ENCODE measurements at places on chromosomes 2 and 18. TPM values are rescaled to one million over a fixed set of nuclear protein-coding genes. Genes with fewer than 3 reads are reported as not detected.

Gene REG3A
- not detected for total RNA-seq

Gene EPB41L3
- total RNA-seq: 59.9 TPM

DNA sequence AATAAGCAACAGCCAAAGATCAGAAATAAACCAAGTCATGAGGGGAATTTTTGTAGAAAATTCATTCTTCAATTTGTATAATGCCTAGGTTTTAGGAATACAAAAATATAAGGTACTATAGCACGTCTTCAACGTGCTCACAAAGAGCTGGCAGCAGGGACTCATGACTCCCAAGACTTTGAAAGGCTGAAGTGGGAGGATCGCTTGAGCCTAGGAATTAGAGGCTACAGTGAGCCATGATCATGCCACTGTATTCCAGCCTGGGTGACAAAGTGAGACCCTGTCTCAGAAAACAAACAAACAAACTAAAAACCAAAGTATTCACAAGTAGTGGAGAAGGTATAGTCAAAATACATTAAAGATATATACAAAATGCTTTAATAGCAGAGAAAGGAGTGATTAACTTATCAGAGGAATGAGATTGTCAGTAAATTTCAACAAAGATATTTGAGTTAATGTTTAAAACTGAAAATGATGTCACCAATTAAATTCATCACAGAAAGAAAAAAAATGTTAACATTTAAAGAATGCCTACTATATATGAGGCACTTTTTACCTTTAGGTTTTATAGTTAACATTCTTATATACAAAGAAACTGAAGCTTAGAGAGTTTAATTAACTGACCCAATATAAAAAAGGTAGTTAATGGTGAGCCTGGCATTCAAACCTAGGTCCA is 3.2 kb downstream of the WDR33 start:
- DNase-seq: no peak

DNA sequence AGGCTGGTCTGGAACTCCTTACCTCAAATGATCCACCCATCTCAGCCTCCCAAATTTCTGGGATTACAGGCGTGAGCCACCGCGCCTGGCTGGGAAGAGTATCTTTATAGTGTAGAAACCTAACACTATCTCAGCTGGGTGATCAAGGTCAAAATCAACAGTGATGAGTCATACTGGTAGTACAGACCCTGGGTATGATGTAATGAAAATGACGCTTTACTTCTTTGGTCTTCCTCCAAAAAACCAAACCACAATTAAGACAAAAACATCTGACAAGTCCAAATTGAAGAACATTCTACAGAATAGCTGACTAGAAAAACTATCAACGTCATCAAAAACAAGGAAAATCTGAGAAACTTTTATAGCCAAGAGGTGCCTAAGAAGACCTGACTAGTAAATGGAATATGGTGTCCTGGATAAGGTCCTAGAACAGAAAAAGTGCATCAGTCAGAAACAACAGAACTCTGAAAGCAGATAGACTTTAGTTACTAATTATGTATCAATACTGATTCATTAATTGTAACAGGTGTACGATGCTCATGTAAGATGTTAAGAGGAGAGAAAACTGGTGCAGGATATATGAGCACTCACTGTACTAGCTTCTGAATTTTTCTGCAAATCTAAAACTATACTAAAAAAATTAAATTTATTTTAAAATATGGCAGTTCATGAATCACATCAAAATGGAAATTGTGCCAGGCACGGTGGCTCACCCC is 25.4 kb downstream of the PDCL3 start:
- DNase-seq: no peak

DNA sequence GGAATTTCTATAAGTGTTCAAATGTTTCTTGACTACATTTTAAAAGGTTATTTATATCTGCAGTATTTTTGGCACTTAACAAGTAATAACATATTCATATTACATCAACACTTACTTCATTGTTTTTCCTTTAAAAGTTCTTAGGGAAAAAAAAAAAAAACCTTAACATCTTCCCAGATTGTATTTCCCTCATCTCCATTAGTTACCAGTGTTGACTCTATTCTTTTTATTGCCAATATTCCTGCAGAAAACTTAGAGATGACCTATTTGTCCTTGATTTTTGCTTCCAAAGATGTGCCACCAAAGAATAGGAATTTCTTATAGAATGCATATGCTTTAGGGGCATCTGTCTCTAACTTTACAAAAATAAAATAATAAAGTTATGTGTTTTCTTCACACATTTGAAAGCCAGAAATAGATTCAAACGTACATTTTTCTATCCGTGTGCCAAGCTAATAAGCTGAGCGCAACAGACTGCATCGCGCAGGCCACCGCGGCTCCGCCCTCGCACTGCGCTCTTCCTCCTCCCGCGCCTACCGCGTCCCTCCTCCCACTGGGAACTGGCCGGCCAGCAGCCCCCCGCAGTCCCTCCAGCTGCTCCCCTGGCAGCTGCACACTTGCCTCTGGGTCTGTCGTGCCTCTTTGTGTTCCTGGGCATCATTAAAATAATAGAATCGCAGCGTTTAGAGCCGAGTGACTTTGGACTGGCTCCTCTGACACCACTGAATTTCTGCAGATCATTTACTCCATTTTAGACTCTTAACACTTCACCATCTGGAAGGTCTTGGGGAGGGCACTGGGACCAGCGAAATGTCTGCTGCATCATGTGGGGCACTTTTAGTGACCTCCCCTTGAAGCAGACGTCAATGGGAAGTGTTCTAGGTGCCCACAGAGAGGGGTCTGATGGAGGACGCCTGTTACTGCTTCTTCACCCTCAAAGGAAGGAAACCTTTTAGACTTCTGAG is 21.2 kb upstream of the NAB1 start:
- DNase-seq: no peak

- DNase-seq: no peak
Observed at GRCh38 chr2:190683802-190684201, 34.9 kb downstream of the NAB1 start.

DNA sequence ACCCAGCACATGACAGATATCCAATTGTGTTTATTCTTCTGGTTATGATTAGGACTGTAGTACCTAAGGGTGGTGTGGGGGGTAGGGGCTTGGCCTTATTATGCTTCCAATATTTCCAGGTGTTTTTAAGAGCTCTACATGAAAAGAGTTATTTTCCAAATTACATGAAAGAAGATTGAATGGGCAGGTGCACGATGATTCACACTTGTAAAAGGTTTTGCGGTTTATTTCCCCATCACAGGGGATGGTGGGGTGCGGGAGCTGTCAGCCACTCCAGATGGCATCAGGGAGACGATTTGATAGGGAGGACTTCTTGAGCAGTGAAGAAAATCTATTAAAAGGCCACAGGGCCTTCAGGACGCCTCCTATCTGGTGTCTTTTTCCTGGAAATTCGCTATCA is 15.1 kb upstream of the CCBE1 start:
- DNase-seq: no peak

- DNase-seq: no peak
Observed at GRCh38 chr2:231364961-231365810, 30.3 kb upstream of the B3GNT7 start.

All from mesothelial cell of epicardium (in vitro differentiated cells).